ENCODE measurements at places on chromosomes 3 and 15.

DNA sequence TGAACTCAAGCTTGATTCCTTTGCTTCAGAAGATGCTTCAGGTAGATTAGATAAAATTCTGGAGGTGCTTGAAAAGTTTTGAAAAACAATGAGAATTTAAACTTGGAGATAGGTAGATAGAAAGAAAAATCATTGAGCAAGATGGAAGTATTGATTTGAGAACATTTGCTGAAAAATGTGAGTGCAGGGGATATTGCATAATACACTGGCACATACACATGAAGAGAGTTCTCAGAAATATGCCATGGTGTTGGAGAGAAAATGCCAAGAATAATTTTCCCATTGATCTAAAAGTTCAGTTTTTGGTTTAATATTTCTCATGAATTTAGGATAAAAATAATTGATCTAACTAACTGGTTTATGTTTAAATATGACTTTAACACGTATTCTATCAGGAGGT, 107.2 kb upstream of the GBE1 start:
- no peak for DNase-seq

DNA sequence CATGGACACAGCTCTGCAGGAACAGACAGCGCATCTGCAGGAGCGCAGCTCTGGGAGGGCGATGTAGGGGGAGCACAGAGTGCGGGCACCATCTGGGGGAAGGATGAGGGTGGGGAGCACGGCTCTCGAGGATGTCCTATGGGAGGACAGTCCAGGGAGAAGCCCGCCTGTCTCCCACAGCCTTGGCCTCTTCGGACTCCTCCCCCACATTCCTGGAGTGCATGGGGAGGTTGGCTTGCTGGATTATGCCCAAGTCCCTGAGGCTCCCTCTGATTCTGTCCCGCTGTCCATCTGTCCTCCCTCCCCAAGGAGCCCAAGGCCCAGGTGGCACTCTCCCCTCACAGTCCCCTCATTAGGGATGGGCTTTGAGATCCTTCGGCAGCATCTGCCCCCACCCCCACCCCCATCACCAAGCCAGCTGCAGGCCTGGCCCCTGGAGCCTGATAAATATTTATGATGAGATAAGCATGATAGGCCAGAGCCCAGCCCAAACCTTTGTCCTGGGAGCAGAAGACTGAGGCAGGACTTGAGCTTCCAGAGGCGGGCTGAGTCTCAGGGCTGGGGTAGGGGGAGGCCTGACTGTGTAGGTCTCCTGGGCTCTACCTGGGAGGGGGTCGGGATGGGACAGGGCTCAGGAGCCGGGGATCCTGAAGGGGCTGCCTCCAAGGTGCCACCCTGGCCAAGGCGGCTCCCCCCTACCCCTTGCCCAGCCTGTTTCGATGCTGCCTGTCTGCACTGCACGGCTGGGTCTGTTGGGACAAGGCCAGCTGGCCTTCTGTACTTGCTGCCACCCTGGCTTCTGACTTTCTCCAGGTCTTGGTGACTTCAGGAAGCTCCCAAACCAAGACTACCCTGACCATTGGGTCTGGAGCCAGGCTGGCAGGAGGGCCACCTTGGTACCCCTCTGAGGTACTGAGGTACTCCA, 28.6 kb upstream of the SEMA3F start:
- DNase-seq: no peak

GRCh38 chr3:16911916-16912315, 27.2 kb downstream of the PLCL2 start:
- no peak for DNase-seq

DNA sequence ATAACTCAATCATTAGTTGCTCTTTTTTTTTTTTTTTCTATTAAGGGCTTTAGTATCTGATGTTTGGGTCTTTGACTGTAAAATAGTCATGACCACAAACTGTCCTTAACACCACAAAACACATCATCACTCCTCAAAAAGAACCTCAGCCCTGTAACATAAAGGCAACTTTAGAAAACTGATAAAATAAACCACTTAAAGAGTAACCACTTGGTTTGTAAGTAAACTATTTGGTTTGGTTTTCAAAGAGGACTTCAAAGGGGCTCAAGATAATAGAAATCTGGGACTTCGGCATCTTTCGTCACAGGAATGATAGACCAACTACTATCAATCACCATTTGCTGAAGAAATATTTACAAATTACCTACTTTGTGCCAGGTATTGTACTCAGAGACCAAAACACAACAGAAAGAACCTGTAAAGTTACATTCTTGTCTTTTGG, 167.8 kb downstream of the FOXP1 start:
- no peak for DNase-seq

GRCh38 chr3:22960105-22960984, 242.8 kb upstream of the UBE2E2 start:
- no peak for DNase-seq

GRCh38 chr3:128335621-128336296, 130.9 kb downstream of the DNAJB8 start:
- no peak for DNase-seq

DNA sequence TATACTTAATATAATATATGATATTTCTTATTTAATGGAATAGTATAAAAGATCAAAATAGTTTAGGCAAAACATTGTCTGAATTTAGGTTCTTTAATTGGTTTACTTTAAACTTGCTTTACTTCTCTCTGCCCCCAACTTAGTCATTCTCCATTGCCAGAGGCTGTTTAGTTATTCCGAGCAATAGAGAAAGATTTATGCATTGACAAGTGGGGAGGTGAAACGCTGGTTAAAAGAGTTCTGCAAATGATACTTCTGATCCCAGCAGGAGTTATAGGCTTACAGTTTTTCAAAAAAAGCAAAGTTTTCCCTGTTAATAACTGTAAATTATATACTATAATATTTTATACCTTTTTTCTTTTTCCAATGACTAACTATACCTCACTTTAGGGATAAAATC, 145.4 kb downstream of the EPHA3 start:
- DNase-seq: no peak
